Mesenchymal stem cell (in vitro differentiated cells and primary cell): ENCODE measurements at places on chromosomes 11 and 22.

DNA sequence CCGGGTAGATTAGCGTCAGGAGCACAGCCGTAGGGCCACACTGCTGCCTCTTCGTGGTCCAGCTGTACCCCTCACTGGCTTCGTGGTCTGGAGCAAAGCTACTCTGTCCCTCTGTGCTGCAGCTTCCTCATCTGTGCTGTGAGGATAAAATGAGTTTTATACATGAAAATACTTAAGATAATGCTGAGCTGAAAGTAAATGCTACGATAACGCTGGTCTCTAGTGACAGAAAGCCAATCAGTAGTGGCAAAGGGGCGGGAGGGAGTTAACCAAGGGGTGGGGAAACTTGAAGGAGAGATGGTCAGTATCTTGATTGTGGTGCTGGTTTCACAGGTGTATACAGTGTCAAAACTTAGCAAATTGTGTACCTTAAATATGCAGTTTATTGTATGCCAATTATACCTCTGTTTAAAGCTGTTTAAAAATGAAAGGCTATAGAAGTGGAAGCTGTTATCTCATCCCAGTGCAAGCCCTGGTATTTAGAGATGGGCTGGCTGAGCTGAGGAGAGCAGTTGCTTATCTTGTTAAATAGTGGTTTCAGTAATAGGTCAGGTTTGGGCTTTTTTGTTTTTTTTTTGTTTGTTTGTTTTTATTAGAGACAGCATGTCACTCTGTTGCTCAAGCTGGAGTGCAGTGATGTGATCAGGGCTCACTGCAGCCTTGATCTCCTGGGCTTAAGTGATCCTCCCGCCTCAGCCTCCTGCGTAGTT is 36.7 kb downstream of the ACO2 start:
- no peaks in the 10 kb centered on the region for H3K27me3 ChIP-seq
- H3K27ac ChIP-seq, result no peak overlapping the region
- no peak for DNase-seq
- H3K4me3 ChIP-seq, result no peak overlapping the region
- peaks cover 55% of the 10 kb centered on the region for H3K36me3 ChIP-seq
- H3K4me1 ChIP-seq, result peaks cover 15% of the 10 kb centered on the region

GRCh38 chr11:77770629-77771028 is 49.9 kb downstream of the RSF1 start:
- H3K27me3 ChIP-seq, result no peaks in the 10 kb centered on the region
- no peaks in the 10 kb centered on the region for H3K4me1 ChIP-seq
- H3K27ac ChIP-seq, result no peak overlapping the region
- no peak overlapping the region for H3K4me3 ChIP-seq
- no peak for DNase-seq
- H3K36me3 ChIP-seq, result peaks cover 3% of the 10 kb centered on the region

DNA sequence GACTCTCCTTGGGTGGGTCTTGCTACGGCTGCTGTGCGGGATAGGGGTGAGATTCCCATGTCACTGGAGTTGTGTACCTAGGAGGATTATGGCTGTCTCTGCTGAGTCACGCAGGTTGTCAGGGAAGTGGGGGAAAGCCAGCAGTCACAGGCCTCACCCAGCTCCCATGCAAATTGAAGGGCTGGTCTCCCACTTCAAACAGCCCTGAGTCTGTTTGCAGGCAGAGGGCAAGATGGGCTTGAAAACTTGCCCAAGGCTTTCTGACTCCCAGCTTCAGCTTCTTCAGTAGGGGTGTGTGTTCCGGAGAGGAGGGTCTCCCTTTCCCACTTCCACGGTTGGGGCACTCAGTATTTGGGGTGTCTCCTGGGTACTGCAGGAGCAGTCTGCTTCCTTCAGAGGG is 10.9 kb upstream of the SC5D start:
- peaks cover 29% of the 10 kb centered on the region for H3K27me3 ChIP-seq
- H3K27ac ChIP-seq, result no peak overlapping the region
- H3K4me1 ChIP-seq, result no peaks in the 10 kb centered on the region
- H3K4me3 ChIP-seq, result no peak overlapping the region
- no peak for DNase-seq

DNA sequence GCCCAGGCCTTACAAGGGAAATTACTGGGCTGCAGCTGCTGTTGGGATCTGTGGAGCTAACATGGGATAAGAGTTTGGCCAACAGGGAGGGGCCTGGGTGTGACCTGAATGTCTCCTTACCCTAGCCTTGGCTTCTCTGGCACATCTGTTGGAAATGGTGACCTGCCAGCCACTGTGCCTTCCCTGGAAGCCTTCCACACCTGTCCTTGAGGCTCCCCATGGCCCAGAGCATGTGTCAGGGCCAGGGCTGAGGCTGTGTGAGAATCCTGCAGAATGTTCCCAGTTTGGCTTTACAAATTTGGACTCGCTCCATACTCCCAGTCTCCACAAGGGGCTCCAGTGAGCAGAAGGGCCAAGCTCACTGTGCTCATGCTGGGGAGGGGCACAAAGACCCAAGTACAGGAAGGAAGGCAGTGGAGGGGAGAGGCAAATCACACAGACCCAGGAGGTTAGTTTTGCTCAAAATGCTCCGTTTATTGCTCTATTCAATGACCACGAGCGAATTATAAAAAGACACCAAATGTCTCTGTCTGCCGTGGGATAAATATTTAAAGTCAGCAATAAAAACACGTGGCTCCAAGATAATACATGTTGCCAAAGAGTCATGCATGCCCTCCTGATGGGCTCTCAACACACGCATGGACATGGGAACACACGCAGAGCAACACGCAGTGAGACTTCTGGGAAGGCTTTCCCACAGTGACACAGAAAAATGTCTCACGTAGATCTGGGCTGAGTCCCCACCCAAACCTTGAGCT is 1.7 kb upstream of the IGSF22 start:
- H3K36me3 ChIP-seq, result no peaks in the 10 kb centered on the region
- no peak overlapping the region for H3K4me3 ChIP-seq
- no peak overlapping the region for H3K27ac ChIP-seq

GRCh38 chr22:39689421-39689820 is 118.9 kb downstream of the CACNA1I start:
- no peak overlapping the region for H3K4me3 ChIP-seq
- no peaks in the 10 kb centered on the region for H3K36me3 ChIP-seq
- H3K27me3 ChIP-seq, result peaks cover 53% of the 10 kb centered on the region
- no peaks in the 10 kb centered on the region for H3K4me1 ChIP-seq
- no peak overlapping the region for H3K27ac ChIP-seq
- DNase-seq, result no peak

- H3K4me1 ChIP-seq, result no peaks in the 10 kb centered on the region
- DNase-seq, result no peak
- no peak overlapping the region for H3K27ac ChIP-seq
- H3K4me3 ChIP-seq, result no peak overlapping the region
- no peaks in the 10 kb centered on the region for H3K36me3 ChIP-seq
- peaks cover 54% of the 10 kb centered on the region for H3K27me3 ChIP-seq
These were observed 127.2 kb upstream of the ALX4 start for GRCh38 chr11:44437122-44437521.
